ENCODE measurements at places on chromosomes 3 and 15.

GRCh38 chr3:72189339-72189738 is 404.4 kb upstream of the PROK2 start:
- DNase-seq, result no peak

DNA sequence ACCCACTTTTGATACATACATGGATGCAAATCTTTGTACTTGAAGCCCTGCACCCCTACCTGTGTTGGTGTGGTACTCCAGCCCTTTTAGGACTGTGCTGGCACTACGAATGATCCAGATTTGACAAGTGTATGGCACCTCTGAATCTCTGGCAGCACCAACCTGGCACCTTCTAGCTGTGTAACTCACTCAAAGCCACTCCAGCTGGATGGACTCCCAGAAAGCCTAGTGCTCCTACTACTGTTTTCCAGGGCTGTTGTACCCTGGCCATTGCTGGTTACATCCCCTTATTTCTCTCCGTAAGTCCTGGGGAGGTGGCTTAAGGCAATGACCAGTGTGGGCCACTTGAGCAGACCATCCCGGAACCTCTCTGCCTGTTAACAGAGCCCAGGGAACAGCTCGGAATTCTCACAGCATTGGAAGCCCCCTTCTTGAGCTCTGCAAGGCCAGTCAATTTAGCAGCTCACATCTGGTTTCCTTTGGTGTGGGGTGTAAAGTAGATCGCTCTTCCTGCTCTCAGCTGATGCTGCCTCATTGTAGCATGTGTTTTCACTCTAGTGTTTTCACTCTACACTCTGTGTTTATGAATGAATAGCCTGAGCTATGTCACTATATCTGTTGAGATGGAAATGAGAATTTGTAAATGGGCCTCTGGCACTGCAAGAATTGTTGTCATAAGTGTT is 12.2 kb downstream of the CALML4 start:
- DNase-seq, result no peak

DNA sequence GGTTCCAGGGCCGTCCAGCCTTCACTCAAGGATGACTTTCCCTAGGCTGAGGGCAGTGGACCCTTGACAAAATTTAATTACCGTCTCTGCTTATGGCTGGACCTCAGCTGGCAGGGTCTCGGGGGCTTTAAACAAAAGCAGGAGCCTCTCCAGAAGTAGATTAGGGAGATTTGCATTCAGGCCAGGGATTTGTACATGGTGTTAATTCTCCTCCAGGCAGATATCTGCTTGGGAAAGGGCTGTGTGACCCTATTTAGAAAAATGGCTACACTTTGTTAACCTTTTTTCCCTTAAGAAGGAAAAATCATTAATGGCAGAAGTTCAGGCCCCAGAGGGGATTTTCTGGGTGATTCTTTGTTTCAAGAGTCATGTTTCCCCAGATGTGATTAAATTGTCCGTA is 329.1 kb upstream of the C2CD4B start:
- no peak for DNase-seq

- no peak for DNase-seq
These were observed 83.1 kb upstream of the OCA2 start for GRCh38 chr15:28182216-28182615.

GRCh38 chr15:42035435-42035761 is 14.6 kb upstream of the PLA2G4E start:
- DNase-seq, result peak; percentile 15

GRCh38 chr3:12367346-12367745 is 78.5 kb downstream of the PPARG start:
- DNase-seq, result no peak

GRCh38 chr3:195015021-195015420 is 255.9 kb downstream of the XXYLT1 start:
- DNase-seq, result peak; percentile 45

GRCh38 chr15:68599560-68600071 is 20.8 kb downstream of the CORO2B start:
- peak; percentile 74 for DNase-seq

DNA sequence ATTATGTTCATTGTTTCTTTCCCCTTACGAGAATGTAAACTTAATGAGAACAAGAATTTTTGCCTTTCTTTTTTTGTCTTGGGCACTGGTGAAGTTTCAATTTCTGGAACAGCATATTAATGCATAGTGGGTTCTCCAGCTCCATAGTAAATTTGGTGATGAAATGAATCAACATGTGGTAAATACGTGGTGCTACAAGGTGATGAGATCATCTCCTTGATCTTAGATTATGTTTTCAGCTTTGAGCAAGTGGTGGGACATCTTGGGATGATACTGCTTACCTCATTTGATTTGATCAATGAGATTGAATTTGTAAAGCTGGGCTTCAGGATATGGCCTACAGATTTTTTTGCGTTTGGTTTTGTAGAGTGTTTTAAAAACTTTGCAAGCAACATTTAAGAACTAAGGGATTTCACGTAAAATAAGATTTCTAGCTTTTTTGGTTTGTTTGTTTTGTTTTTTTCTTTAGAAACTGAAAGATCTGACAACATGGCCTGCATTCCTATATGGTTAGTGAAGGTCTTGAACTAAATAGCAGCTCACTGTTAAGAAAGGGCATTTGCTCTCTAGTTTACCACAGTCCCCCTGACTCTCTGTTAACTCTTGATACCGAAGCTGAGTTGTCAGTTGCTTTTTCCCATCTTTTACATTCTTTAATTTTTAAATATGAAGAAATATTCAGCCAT is 45.6 kb downstream of the FNDC3B start:
- DNase-seq, result peak; percentile 77

DNA sequence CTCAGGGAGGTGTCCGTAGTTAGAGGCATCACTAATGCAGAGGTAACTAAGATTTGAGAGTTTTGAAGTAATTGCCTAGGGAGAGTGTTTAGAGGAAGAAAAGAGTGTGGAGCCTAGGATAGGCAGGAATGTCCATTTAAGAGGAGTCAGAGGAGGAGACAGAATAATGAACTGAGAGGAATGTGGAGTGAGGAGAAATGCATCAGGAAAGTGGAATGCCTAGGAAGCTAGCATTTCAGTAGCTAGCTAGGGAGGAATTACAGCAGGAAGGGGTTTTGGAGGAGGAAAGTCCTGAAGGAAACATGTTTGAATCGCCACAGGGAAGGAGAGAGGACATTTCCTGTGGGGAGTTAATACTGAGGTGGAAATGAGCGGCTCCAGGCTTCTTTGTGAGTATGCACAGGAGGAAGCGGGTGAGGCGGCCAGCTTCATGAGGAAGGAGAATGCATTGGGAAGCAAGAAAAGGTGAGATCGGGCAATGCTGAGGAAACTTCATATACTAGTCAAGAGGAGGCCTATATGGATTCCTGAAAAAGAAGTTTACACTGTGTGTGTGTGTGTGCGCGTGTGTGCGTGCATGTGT is 154.3 kb downstream of the TMEM108 start:
- no peak for DNase-seq

- no peak for DNase-seq
These were observed 32.4 kb upstream of the HES1 start for GRCh38 chr3:194103505-194103904.

GRCh38 chr3:173690542-173691180 is 293.1 kb downstream of the NLGN1 start:
- peak; percentile 1 for DNase-seq

- DNase-seq, result peak; percentile 44
These were observed 499 bp downstream of the RABL3 start for GRCh38 chr3:120741837-120742197.

- peak; percentile 97 for DNase-seq
These were observed 17.8 kb downstream of the KBTBD8 start for GRCh38 chr3:67015702-67016484.

- no peak for DNase-seq
These were observed 96.2 kb downstream of the ADAMTS9 start for GRCh38 chr3:64591615-64592014.

DNA sequence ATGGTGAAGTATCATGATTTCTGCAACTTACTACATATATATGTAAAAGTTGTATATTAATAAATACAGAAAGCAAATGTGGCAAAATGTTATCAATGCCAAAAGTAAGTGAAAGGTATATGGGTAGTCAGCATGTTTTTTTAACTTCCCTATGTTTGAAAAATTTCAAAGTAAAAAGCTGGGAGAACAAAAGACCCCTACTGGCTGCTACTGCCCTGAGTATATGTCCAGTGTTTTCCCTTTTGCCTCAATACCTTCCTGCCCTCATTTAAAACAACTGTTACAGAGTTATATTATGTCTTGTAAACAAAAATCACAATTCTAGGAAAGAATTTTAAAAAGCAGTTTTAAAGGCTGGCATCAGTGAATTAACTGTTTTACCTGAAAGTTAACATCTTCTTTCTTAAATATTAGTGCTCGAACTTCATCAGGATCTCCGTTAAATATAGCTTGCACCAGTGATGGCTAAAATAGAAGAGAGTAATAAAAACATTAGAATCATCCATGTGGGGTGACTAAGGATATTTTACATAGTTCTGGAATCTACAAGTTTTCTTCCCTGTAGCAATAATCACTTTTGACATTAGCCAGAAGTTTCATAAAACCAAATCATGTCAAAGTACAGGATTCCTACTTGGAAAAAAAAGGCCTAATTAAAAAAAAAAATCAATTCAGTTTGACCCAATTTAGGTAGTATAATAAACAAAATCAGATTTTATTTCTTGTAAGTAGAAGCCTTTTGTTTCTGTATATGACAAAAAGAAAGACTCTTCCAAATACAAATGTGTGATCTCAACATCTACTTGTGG is 2.7 kb downstream of the ANKRD28 start:
- DNase-seq, result no peak

- peak; percentile 14 for DNase-seq
These were observed 39.0 kb downstream of the IFT57 start for GRCh38 chr3:108183181-108183580.

GRCh38 chr3:39347586-39347876 is 18.0 kb downstream of the CCR8 start:
- DNase-seq, result no peak

DNA sequence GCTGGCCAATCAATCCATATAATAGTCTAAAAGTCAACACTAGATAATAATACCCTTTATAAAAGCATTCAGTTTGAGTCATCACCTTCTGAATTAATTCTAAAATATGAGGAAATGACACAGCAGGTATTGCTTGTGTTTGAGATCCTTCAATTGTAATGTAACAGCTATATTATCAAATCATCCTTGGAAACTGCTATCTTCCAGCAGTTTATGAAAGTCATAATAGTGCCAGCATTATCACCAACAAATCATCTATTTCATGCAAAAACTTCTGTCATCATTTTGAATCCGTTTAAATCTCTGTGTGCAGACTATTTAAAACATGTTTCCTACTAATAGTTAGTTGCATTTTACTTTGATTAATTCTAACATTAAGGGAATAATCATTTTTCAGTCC is 468.7 kb downstream of the CADM2 start:
- DNase-seq, result no peak

GRCh38 chr3:47803480-47804025 is 615 bp downstream of the DHX30 start:
- DNase-seq, result no peak

DNA sequence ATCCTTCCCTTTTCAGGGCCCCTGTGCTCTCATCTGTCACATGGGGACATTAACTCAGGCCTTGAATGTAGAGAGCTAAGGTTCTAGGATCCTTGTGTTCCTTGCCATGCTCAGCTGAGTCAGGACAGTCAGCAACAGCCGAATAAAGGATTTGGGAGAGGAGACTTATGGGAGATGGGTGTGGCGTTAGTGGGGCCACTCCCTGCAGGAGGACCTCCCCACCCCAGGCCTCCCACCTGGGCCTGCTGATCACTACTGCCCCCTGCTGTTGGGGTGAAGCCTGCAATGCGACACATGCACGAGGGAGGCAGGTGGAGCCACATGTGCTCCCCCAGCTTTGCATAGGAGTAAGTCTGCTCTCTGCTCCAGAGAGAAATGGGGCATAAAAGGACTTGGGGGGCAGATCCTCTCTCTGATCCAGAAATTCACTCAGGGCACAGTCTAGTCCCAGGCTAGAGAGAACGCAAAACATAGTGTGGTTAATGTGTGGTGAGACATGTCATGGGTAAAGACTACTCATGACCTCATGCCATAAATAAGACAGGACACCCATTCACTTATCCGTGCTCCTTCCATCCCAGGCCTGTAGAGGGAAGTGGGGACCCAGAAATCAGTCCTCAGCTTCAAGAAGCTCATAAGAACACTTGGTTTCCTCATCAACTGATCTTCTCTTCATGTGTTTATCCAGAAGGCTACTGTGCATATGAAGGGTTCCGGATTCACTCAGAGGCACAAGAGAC is 19.4 kb downstream of the RBP1 start:
- DNase-seq, result no peak

- peak; percentile 50 for DNase-seq
These were observed 47.9 kb downstream of the YEATS2 start for GRCh38 chr3:183745300-183746098.

DNA sequence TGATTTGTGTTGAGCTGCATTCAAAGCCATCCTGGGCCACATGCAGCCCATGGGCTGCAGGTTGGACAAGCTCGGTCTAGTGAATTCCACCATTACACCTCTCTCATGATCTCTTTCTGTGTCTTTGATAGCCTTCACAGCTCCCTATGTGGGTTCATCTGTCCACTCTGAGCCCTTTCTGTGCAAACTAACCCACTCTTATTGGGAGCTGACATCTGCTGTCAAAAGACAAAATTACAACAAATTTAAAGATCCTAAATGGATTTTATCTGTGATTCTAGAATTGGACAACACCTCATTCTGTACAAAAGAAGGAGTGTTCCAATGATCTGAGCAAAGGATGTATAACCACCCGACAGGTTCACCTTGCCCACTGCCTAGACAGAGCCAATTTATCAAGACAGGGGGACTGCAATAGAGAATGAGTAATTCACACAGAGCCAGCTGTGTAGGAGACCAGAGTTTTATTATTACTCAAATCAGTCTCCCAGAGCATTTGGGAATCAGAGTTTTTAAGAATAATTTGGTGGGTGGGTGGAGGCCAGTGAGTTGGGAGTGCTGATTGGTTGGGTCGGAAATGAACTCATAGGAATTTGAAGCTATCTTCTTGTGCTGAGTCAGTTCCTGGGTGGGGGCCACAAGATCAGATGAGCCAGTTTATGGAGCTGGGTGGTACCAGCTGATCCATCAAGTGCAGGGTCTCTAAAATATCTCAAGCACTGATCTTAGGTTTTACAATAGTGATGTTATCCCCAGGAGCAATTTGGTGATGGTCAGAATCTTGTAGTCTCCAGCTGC is 2.6 kb upstream of the XYLB start:
- no peak for DNase-seq

DNA sequence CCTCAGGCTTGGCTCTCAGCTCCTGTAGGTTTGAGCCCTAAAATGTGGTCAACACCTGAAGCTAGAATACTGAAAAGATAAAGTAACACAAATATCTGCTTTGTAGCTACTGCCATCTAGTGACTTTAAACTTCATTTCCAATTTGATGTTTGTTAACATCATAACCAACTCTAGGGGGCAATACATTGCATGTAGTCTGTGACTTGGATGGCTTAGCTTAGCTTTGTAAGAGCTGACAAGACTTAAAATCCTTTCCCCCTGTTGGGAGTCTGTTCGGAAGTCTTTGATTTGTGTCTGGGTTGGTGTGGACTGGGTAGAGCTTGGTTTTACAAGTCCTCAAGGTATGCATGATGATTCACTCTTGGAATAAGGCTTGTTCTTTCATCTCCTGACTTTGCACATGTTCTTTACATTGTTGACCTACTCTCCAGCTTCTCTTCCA is 51.7 kb downstream of the SCN11A start:
- peak; percentile 65 for DNase-seq
